ENCODE measurements at places on chromosomes 2 and 18.

- no peak for DNase-seq
These were observed 201.7 kb downstream of the MREG start for GRCh38 chr2:215811409-215812345.

- no peak for DNase-seq
These were observed 121.4 kb upstream of the TTC27 start for GRCh38 chr2:32506446-32506845.

- DNase-seq = no peak
These were observed 56.5 kb upstream of the PAPOLG start for GRCh38 chr2:60699617-60700016.

DNA sequence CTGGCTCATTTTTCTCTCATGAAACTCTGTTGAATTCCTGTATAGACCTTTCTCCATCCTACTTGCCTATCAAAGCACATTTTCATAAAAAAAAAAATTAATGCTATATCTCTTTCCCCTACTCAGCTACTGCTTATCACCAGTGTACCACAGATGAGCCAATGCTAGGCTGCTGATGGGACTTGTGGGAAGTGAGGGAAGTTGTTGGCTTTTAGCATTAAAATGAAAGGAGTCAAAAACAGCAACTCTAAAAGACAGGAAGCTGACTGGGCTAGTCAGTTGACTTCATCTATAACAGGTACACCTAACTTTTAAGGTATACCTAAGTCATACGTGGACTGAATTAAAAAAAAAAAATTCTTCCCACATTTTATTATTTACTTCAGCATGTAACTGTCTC, 102.1 kb downstream of the FAM117B start:
- DNase-seq = no peak

DNA sequence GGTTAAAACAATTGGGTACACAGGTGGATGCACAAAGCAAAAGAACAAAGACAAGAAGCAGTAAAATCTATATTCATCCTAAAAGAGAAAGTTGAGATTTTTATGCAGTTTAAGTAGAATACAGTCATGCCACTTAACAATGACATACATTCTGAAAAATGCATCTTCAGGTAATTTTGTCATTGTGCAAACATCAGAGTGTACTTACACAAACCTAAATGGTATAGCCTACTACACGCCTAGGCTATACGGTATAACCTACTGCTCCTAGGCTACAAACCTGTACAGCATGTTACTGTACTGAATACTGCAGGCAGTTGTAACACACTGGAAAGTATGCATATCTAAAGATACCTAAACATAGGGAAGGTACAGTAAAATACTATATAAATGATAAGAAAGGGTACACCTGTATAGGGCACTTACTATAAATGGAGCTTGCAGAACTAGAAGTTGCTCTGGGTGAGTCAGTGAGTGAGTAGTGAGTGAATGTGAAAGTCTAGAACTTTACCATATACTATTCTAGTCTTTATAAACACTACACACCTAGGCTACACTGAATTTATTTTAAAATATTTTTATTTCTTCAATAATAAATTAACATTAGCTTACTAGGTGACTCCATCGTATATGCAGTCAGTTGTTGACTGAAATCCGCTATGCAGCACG, 132.9 kb downstream of the BARD1 start:
- no peak for DNase-seq

- no peak for DNase-seq
These were observed 342.9 kb downstream of the PARD3B start for GRCh38 chr2:204888222-204888621.

DNA sequence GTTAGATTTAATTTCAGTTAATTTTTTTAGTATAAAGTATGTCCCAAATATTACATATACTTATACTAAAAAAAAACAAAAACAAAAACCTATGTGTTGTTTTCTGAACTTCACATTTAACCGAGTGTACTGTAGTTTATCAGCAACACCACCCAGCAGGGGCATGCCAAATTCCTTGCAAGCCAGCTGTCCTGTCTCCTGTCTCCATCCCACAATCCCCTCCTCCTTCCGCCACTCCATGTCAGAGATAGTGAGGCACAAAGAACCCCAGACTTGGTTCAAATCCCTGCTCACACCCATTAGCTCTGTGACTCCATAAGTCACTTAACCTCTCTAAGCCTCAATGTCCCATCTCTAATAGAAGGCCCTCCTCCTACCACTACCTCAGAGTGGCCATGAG, 9.4 kb downstream of the CHST10 start:
- DNase-seq = no peak

- DNase-seq = no peak
These were observed 414.3 kb downstream of the ZNF804A start for GRCh38 chr2:185012643-185013042.

GRCh38 chr18:57640749-57641148, 19.1 kb upstream of the NARS1 start:
- no peak for DNase-seq

DNA sequence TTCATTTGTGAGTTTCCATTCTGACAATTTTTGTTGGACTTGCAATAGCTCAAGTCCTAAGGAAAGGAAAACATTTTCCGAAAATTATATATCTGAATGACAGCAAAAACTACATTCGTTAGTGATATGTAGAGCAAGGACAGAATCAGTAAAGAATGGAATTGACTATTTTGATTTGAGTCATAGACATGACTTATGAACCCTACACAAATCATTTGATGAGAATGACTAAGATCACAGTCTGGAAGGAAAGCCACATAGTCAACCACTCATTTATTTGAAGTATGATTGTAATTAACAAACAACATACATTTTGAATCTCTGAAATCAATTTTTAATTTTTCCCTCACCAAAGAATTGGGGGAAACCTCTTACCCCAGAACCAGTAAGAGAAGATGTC, 231.6 kb upstream of the CRIM1 start:
- DNase-seq = no peak

GRCh38 chr2:64722291-64723044, 68.8 kb upstream of the SERTAD2 start:
- no peak for DNase-seq

GRCh38 chr2:113167962-113168340, 5.8 kb upstream of the PSD4 start:
- no peak for DNase-seq

DNA sequence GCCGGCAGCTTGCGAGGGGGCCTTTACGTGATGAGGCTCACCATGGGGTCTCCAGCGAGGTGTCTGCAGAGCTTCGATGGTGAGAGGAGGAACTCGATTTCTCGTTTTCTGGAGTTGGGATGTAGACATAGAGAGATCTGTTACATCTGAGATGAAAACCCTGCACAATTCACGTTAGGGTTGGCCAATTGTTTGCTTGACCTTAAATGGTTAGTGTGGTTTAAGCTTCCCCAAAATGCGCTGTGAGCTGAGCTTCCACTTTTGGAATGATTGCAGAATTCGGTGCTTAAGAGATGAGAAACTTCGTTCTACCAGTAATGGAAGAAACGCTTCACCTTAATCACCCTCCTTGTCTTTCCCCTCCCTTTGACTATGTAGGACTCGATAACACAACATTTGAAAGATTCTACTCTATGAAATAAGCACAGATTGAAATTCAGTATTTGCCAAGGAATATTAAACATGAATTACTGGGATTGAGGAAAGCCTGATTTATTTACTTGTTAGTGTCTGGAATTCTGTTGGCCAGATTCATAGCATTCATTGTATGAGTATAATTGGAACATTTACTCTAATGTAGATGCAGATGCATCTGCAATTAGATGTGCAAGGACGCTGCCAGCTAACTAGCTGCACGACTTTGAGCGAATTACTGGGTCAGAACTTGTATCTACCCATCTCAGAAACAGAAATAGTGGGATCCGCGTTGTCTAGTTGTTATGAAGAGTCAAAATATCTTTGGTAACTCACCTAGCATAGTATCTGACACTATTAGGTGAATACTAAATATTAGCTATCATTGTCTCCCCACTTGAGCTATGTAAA, 1.6 kb upstream of the KLF7 start:
- DNase-seq = no peak

DNA sequence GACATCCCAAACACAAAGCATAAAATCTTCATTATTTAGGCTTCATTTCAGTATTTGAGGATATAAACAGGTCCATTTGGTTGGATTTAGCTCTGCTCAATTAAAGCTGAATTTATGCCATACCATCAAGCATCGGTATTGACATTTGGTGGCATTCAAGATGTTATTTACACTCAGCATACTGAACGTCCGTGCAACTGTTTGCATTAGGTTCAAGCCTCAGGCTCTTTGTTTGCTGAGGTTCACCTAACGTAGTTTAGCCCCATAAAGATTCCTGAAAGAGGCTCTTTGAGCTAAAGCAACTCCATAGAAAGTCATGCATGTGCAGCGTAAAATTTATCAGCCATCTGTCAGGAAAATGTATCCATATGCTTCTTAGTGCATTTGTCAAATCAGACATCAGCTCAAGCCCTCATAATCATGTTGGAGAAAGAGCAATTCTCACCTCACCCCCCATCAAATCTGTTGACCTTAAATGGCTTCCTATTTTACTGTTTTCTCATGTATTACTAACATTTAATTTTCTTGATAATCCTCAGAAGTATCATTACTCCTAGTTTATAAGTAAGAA, 366.9 kb downstream of the EPHA4 start:
- no peak for DNase-seq

GRCh38 chr2:239239607-239240413, 161.0 kb downstream of the HDAC4 start:
- peak; percentile 0 for DNase-seq

GRCh38 chr2:57981083-57981768, 65.4 kb upstream of the VRK2 start:
- no peak for DNase-seq
